ENCODE measurements at places on chromosomes 4 and X.

DNA sequence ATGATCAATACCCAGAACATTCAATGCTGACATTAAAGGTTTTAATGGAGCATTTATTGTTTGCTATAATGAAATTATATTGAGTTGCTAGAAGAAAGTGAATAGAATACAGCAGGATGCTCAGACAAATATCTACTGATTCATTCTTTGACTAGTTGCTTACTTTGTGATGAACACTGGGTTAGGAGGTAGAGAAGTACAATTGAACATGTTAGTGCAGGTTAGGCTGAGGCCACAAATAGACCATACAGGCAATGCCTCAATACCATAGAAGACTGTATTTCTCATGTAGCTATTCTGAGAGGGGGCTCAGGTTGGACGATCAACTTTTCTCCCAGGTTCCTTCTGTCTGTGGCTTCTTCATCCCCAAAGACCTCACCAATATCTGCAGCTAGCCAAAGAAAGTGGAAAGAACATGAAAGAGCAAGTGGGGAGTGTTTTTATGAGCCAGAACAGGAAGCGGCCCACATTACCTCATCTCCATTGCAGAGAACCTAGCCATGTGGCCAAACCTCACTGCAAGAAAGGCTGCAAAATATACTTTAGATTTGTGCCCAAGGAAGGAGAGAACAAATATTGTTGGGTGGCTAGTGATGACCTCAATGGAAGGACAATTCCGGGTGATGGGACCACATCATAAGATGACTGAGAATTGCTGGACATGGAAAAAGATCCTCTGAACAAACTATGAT, 180.3 kb upstream of the GATB start:
- no peak for DNase-seq

GRCh38 chr4:119632216-119632615, 3.6 kb upstream of the PDE5A start:
- no peak for DNase-seq

DNA sequence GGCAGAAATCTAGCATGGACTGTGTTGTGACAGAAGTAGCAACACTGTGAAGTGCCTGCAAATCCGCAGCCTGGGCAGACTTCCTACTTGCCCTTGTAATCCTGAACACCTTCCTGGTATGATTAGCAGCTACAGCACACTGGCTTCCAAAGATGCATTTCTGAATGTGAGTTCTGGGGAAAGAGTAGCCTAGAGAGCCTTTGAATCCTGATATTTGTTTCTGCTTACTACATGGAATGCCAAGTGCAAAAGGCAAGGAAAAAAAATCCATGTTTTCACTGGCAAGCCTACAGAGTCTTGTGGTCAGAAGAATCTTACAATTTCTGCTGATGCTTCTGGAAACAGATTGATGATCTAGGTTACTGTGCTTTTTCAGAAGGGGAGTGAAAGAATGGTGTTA, 223.7 kb downstream of the COL25A1 start:
- DNase-seq: no peak

DNA sequence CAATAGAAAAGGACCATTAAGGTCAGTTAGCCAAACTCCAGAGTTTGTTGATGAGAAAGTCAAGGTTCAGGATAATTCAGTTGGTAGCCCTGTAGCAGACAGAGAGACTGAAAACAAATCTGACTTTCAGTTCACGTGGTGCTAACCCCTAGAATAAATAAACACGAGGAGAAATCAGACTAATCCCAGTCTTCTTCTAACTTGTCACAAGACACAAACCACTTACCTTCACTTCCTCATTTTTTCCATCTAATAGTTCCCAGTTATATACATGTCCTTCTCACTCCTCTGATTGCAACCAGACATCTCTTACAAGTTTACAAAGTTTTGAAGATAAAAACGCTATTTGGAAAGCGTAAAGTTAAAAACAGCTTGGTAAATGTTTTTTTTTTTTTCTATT, 7.7 kb downstream of the TLR7 start:
- DNase-seq: no peak

DNA sequence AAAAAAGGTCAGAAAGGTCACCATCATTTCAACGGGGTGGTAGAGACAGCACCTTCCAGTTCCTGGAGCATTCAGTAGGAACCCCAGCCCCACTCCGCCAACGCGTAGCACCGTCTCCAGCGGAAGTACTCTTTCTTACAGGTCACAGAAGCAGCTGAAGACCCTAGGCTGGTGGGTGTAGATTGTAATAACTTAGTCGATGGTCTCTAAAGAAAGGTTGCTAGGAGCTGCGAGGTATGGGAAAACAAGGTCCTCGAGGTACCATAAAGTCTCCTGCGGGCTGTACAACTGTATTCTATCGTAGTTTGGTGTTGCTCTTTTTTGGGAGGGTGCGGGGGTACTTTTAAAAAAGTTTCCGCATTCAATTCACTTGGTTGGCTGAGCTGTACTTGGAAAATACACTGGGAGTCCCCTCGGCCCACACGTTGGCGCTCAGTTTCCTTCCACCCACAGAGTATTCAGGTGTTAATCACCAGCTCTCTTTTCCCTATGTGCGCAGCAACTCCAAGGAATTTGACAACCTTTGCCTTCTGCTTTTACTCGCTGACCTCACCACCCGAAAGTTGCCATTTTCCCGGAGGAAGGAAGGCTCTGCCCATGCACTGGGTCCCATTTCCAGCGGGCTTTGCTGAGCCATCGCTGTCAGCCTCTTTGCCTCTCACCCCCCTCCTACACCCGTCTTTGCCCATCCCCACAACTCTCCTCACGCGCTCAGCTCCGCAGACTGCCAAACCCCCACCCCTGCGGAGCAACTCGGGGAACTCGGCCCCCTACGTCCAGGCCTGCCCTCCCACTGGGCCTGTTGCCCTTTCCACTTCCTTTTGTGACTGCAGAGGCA, 4.8 kb upstream of the SOX3 start:
- no peak for DNase-seq

DNA sequence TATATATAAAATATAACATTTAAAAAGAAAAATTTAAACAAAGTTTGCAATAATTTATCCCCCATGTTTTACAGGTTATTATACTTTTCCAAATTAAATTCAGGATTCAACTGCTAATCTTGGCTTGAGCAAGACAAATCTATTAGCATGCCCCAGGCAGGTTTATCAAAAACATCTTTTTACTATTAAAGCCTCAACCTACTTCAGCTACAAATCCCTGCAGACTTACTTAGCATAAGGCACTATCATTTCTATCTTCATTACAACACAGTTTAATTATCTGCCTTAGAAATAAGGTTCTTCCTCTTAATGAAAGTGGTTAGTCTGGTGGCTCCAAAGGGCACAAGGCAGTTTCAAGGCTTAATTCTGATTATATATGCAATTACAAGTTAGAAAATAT, 477.6 kb downstream of the PACRGL start:
- no peak for DNase-seq

- DNase-seq: no peak
Measured at GRCh38 chr4:81898862-81899504, 427.3 kb upstream of the RASGEF1B start.

- no peak for DNase-seq
Measured at GRCh38 chr4:111639120-111639690, 506.0 kb upstream of the FAM241A start.

DNA sequence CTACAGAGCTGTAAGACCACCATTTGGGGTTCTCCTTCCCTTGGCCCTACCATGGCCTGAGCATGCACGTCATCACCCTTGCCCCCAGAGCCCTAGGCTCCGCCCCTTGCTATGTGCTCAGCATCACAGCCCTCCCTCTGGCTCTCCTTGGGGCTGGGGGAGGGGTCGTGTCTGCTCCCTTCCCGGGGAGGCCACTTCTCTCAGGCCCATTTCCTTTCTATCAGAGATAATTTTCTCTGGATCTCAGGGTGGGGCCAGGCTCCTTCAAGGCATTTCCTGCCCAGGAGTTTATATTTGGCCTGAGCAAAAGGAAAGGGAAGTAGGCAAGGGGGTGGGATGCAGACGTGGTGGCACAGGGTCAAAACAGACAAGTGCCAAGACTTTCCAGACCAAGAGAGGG, 55.9 kb downstream of the STARD8 start:
- DNase-seq: no peak

GRCh38 chrX:46169808-46170207, 375.4 kb downstream of the ZNF674 start:
- DNase-seq: no peak

- no peak for DNase-seq
Measured at GRCh38 chr4:47367761-47368160, 95.7 kb downstream of the COMMD8 start.

- no peak for DNase-seq
Measured at GRCh38 chr4:20995610-20996009, 295.4 kb downstream of the PACRGL start.

DNA sequence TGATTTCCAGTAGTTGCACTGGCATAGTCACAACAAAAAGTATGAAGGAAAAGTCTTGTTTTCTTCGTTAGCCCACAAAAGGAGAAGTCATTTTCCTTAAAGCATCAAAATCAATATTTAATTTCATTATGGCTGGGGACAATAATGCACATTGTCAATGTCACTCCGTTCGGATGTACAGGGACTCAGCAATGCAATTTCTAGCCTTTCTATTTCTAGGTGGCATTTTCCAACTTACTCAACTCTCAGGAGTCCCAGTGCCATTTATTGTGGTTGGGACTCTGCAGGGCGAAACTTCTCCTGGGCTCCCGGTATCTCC, 99.6 kb downstream of the CEP135 start:
- DNase-seq: no peak

DNA sequence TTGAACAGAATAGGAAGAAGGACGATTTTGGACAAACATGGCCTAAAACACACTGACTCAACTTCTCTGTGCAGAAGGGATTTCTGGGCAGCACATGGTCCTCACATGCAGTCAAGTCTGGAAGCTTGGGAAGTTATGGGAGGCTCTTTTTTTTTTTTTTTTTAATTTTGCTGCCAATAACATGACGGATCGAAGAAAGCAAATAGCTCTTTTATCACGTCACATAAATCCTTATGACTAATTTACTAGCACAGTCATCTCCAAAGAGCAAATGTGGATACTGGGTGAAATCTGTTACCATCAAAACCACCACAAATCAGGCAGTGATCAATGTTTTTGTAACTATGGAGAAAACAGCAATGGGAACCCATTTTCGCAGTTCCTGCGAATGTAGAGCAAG, 193.3 kb upstream of the FAM9B start:
- DNase-seq: no peak

DNA sequence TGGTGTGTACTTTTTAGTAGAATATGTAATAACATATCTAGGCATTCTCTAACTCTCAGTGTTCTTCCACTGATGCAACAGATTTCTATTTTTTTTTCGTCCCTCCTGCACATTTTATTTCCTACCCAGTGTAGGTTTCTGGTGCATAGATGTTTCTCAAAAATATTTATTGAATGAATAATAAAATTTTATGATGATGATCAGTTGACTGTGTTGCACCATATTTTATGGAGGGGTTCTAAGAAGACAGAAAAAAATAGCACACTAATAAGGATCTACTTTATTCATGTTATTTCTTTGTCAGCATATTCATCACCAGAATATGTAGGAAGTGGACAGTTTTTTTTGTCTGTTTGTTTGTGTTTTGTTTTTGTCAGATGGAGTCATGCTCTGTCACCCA, 2529.3 kb downstream of the ARAP2 start:
- DNase-seq: no peak

- DNase-seq: no peak
Measured at GRCh38 chrX:153874085-153874365, 11.9 kb downstream of the L1CAM start.

GRCh38 chr4:7416745-7417432, 17.8 kb downstream of the PSAPL1 start:
- no peak for DNase-seq

- DNase-seq: no peak
Measured at GRCh38 chr4:21893136-21893535, 55.4 kb downstream of the KCNIP4 start.

- DNase-seq: no peak
Measured at GRCh38 chr4:124167602-124168001, 544.9 kb downstream of the ANKRD50 start.

DNA sequence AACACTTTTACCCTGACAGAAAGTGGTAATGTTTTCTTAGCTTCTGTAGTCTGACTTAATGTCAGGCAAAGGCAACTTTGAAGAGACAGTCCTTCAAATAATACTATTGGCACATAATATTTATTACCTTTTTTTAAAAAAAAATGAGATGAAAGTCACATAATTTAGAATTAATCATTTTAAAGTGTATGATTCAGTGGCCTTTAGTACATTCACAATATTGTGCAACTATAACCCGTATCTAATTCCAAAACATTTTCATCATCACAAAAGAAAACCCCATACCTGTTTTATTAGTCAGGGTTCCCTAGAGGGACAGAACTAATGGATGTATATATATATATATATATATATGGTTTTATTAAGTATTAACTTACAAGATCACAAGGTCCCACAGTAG, 94.8 kb upstream of the TEX13A start:
- no peak for DNase-seq

DNA sequence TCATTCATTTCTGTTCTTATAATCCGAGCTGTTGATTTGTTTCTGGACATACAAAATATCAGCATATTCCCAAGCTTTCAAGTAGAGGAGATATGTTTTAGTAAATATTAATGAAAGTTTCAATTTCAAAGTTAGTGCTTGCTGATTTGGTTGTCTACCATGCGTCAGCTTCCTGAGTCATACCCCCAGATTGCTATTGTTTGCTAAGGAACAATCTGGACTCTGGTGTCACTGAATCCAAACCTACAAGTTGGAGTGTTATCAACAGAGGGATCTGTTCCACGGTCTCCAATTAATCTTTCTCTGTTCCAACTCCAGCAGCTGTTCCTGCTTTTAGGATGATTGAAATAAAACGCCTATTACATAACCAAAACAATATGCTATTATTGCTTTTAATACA, 96.1 kb upstream of the FAM9A start:
- no peak for DNase-seq

- no peak for DNase-seq
Measured at GRCh38 chr4:148448141-148448540, 5.9 kb upstream of the NR3C2 start.

- DNase-seq: no peak
Measured at GRCh38 chr4:84938316-84938715, 28.2 kb downstream of the WDFY3 start.

DNA sequence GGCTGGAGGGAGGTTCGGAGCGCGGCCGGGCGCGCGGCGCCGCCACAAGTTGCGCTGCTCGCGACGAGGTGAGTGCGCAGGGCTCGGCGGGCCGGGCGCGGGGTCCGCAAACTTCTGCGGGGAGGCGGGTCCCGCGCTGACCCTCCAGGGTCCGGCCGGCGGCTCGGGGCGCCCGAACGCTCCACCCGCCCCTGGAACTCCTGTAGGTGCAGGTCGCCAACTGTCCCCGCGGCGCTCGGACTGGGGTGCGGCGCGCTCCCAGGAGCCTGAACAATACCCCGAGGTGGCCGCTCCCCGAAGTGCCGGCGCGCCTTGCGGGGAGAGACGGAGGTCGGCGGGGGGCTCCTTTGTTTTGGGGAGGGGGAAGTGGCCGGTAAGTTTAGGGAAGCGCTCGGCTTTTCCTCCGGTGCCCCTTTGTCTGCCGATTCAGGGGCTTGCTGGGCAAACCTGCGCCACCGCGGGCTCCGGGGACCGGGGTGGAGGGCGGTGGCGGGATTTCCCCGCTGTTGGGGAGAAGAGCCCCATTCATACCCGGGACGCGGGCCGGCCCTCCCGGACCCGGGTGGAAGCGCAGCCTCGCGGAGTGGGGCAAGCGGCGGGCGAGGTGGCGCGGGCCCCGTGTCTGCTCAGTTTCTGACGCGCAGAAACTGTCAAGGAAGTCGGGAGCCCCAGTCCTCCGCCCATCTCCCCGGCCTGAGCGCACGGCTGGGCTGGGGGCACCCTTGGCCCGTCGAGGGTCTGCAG, 694 bp downstream of the TBL1X start:
- no peak for DNase-seq
